ENCODE measurements at places on chromosomes 12 and 14. TPM values are rescaled to one million over a fixed set of nuclear protein-coding genes. Genes with fewer than 3 reads are reported as not detected.
A peak's percentile ranks its signal among the peaks of the same experiment; 100 is the strongest.

- H3K4me1 ChIP-seq = no peaks in the 10 kb centered on the region
- no peak for DNase-seq
- H3K27ac ChIP-seq = no peak overlapping the region
- no peaks in the 10 kb centered on the region for H3K27me3 ChIP-seq
- no peak overlapping the region for H3K4me3 ChIP-seq
These were observed 363.1 kb downstream of the EGLN3 start for GRCh38 chr14:33587791-33588190.

GRCh38 chr12:13390918-13391317 is 194.4 kb downstream of the EMP1 start:
- no peak for DNase-seq
- no peak overlapping the region for H3K27ac ChIP-seq
- no peaks in the 10 kb centered on the region for H3K4me1 ChIP-seq

The ZNF385A gene
- total RNA-seq = 17.5 TPM

The PGF gene
- 32.2 TPM for total RNA-seq

The CFAP251 gene
- total RNA-seq = 5.5 TPM

GRCh38 chr12:72219937-72220336 is 52.2 kb upstream of the TRHDE start:
- H3K27ac ChIP-seq = no peak overlapping the region
- no peaks in the 10 kb centered on the region for H3K4me1 ChIP-seq
- no peaks in the 10 kb centered on the region for H3K36me3 ChIP-seq
- no peak overlapping the region for H3K4me3 ChIP-seq

- no peak overlapping the region for H3K4me3 ChIP-seq
- no peaks in the 10 kb centered on the region for H3K36me3 ChIP-seq
- no peak for DNase-seq
- H3K27ac ChIP-seq = peak overlapping the region; percentile 38
- peaks cover 6% of the 10 kb centered on the region for H3K4me1 ChIP-seq
- H3K27me3 ChIP-seq = no peaks in the 10 kb centered on the region
These were observed 73.5 kb downstream of the TTC7B start for GRCh38 chr14:90742729-90743128.

The FKBP11 gene
- 31.8 TPM for total RNA-seq

GRCh38 chr12:47271800-47272239 is 192.1 kb upstream of the AMIGO2 start:
- DNase-seq = no peak
- H3K4me1 ChIP-seq = peaks cover 21% of the 10 kb centered on the region
- no peak overlapping the region for H3K27ac ChIP-seq
- H3K4me3 ChIP-seq = no peak overlapping the region
- no peaks in the 10 kb centered on the region for H3K27me3 ChIP-seq
- H3K36me3 ChIP-seq = no peaks in the 10 kb centered on the region

DNA sequence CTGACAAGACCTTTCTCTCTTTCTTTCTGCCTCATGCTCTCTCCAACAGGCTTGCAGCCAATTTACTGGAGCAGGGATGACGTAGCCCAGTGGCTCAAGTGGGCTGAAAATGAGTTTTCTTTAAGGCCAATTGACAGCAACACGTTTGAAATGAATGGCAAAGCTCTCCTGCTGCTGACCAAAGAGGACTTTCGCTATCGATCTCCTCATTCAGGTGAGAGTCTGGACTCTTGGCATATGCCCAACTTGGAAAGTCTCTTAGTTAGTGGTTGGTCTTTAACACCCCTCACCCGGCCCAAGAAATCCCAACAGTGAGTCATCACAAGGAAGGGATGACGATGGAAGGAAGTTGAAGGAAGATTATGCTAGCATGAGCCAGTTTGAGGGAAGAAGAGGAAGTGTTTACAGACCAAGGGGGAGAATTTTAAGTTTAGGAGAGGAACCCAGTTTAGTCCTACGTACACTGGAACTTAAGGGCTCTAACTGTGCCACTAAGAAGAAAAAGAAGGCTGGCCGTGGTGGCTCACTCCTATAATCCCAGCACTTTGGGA is 189.7 kb downstream of the ETV6 start:
- no peak overlapping the region for H3K4me3 ChIP-seq
- no peak overlapping the region for H3K27ac ChIP-seq
- no peaks in the 10 kb centered on the region for H3K27me3 ChIP-seq
- H3K4me1 ChIP-seq = peaks cover 14% of the 10 kb centered on the region
- no peaks in the 10 kb centered on the region for H3K36me3 ChIP-seq
- DNase-seq = no peak

DNA sequence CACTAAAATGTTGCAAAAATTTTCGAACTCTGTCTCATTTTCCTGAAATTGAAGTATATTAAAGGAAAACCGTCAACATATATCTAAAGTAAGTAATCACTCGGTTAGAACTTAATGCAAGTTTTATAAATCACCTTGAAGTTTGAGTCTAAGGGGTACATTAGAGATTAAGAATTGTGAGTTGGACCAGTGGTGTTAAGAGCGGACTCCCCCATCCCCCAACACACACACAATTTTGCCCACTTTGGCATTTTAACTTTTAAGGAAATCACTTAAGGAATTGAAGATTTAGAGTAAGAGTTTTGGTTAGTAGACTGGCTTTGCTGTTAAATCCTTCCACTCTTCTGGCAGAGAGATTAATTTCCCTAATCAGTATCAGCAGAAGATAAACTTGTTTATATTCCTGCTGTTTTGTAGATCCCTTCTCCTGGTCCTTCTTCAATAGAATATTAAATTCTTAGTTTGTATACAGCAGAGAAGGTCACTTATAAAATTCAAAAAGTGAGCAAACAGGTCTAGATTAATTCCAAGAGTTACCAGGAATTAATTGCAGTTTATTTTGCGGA is 1.5 kb downstream of the HIF1A start:
- no peak for DNase-seq
- H3K36me3 ChIP-seq = no peaks in the 10 kb centered on the region
- H3K4me1 ChIP-seq = peaks cover 23% of the 10 kb centered on the region
- no peaks in the 10 kb centered on the region for H3K27me3 ChIP-seq
- peak overlapping the region; percentile 93 for H3K27ac ChIP-seq

Data from A673 (cell line).